Hepatocyte (in vitro differentiated cells): ENCODE measurements at places on chromosomes 2 and 18. TPM values are rescaled to one million over a fixed set of nuclear protein-coding genes. Genes with fewer than 3 reads are reported as not detected.

Gene SH3BP4
- total RNA-seq: 32.0 and 35.9 TPM in 2 replicates

Gene IL36B
- total RNA-seq: not detected in 2 replicates

- no peak for DNase-seq
These were observed 64.3 kb downstream of the NCKAP5 start for GRCh38 chr2:133503927-133504326.

Gene GDF7
- 0.24 and 0.37 TPM in 2 replicates for total RNA-seq

DNA sequence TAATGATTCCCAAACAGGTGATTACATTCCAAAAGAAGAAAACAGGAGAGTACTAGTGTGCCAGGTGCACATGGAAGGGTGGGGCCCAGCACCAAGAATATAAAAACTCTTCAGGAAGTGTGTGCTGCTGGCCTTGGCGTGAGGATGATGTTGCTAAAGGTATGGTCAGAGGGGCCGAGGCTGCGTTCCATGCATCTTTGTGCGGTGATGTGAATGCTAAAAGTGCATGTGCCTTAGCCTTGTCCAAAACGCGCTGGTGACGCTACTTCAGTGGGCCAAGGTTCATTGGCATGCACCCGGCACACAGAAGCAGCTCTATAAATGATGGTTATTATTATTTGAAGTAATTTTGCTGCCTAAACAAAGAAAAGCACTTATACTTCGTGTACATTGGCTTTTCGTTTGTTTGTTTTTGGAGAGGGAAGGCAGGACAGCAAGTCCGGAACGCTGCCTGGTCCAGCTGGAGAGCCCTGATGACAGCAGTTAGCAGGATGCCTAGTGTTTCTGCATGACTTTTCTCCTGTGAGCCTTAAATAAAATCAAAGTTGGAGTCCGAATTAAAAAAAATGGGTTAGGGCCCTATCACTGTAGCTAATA lies 2.9 kb downstream of the ALKAL2 start:
- DNase-seq: no peak

Gene DLGAP1
- 3.1 and 3.9 TPM in 2 replicates for total RNA-seq

DNA sequence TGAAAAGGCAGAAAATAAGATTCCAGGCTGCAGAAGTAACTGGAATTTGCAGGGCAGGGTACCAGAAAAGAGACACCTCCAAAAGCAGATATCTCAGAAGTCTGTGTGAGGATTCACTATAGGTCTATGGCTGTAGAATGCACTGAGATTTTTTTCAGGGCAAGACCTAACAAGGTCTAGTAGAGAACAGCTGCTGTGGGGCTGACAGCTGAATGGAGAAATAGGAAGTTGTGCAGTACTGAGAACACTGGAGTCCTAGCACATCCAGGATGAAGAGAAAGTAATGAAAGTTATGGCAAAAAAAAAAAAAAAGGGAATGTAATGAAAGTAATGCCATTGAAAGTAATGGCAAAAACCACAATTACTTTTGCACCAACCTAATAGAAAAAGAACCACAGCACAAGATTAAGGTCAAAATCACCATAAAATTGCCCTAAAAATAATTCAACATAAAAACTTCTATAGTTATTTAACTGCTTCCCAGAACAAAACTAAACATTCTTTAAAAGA lies 57.3 kb downstream of the CPO start:
- no peak for DNase-seq
